ENCODE measurements at places on chromosomes 4 and X.

DNA sequence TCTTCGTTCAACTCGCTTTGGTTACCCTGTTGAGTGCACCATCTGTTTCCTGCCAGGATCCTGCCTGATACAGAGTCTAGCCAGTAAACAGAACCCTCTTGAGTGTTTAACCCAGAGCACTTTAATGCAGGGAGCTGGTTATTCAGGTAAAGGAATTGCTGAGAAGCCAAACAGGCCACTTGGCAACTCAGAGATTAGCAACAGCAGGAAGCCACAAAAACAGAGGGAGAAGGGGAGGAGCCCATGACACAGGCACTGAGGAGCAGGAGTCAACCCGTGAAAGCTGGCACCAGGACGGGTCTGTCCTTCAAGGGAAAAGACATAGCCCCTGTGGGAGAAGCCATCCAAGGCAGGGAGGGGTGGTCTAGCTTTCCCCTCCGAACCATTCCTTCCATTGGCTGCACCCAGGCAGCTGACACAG, 641.4 kb downstream of the ZNF674 start:
- peak; percentile 11 for DNase-seq

- no peak for DNase-seq
Measured at GRCh38 chr4:184959786-184960185, 58.5 kb upstream of the HELT start.

GRCh38 chrX:45164995-45165394, 35.7 kb downstream of the DIPK2B start:
- DNase-seq, result no peak

GRCh38 chr4:42398871-42399331, 1.6 kb downstream of the SHISA3 start:
- no peak for DNase-seq

DNA sequence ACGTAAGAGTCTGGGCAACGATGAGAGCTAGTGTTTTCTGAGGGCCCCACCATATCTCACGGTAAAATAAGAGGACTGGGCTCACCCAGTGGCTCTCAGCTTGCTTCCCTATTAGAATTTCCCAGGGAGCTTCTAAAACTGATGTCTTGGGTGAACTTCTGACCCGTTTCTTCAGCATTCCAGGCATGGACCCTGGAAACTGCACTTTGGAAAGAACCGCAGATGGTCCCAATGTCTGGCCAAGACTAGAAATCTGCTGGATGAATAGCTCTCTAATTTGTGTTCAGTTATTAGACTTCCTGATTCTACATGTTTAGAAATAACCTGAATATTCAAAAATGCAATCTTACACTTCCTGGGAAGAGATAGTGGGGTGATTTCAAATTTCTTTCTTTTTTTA, 127.8 kb downstream of the ANOS1 start:
- no peak for DNase-seq

GRCh38 chr4:90118527-90119195, 8.5 kb upstream of the CCSER1 start:
- DNase-seq, result no peak

DNA sequence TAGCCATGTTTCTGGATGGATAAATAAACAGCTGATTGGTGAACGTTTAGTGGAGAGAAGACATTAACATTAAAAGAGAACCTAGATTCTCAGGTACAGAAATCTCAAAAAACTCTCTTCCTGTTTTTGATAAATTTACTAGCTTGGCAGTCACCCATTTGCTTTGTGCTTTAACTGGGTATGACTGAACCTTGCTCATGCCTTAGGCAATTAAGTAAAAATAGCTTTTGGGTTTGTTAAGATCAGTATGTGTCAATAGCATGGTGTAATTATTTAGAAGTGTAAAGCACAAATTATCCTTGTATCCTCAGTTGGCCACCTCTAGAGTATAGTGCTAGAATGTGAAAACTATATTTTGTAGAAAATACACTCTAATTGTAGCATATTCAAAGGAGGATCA, 200.0 kb downstream of the CFAP299 start:
- DNase-seq, result no peak

Data from NCI-H748 treated with DMSO at 0.1 percent for 48 hours (cell line).